CD4-positive, CD25-positive, alpha-beta regulatory T cell (primary cell): ENCODE measurements at places on chromosomes 12 and 14.

- no peak for DNase-seq
Measured at GRCh38 chr14:61288720-61289119, 7.6 kb upstream of the TMEM30B start.

DNA sequence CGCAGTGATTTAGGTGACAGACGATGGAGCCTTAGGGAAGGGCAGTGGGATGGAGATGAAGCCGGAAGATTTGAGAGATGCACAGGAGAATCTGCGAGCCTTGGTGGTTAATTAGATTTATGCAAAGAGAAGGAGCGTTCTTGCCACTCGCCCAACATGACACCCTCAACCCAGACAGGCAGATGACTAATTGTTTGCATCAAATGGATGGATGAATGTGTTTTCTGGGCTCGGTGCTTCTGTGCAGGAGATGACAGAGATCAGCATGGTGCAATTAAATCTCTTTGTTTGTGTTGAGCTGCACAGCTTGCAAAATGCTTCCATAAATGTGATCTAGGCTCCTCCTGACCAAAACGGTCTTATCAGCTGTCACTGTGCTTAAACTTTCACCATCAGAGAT is 202.3 kb upstream of the PRMT8 start:
- DNase-seq: no peak

DNA sequence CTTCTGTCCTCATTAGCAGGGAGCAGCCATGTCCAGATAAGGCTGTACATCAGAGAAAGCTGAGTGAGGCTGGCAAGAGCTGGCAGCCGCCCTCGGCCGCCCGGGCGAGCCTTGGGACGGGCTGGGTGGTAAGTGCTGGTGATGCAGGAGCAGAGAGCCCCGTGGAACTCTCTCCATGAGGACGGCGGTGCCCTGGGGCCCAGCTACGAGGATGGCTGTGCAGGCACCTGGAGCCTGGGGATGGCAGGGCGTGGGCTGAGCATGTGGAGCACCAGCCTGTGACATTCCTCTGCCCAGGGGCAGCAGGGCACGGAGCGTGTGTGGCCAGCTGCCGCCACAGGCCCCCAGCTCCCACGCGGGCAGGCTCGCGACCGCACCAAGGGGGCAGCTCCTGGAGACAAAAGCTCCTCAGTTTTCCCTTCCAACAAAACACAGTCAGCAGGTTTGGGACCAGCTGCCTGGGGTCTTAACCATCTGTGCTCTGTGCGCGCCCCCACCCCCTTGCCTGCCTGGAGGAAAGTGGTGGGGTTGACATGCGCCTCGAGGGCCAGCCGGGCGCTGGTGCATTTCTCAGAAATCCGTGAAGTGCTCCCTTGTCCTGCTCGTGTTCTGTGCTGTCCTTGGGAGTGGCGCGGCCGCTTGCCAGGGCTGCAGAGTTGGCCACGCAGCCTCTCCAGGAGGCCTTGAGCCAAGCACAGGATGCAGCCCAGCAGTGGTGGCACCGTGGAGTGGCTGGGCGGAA is 21.4 kb downstream of the PACS2 start:
- DNase-seq: no peak

GRCh38 chr12:9361879-9362326 is 153.7 kb upstream of the PZP start:
- no peak for DNase-seq

DNA sequence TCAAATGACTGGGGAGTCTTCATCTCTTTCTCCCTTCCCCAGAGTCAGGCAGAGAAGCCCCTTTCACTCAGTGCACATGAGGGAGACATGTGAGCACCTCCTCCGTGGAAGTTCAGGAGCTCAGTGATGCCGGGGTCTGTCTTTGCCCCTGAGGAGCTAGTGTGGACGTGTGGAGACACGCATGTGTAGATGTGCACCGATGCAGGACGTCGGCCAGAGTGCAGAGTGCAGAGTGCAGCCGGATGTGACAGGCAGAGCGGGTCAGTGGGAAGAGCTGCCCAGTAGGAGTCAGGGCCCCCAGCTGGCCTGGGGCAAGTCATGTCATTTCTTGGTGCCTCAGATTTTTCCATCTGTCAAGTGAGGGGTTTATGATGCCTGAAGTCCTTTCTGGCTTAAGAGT is 20.7 kb downstream of the TSPAN9 start:
- no peak for DNase-seq

- peak; percentile 17 for DNase-seq
Measured at GRCh38 chr14:64444984-64445845, 20.1 kb upstream of the AKAP5 start.

- no peak for DNase-seq
Measured at GRCh38 chr12:99200711-99201384, 446.7 kb upstream of the GARIN6 start.

DNA sequence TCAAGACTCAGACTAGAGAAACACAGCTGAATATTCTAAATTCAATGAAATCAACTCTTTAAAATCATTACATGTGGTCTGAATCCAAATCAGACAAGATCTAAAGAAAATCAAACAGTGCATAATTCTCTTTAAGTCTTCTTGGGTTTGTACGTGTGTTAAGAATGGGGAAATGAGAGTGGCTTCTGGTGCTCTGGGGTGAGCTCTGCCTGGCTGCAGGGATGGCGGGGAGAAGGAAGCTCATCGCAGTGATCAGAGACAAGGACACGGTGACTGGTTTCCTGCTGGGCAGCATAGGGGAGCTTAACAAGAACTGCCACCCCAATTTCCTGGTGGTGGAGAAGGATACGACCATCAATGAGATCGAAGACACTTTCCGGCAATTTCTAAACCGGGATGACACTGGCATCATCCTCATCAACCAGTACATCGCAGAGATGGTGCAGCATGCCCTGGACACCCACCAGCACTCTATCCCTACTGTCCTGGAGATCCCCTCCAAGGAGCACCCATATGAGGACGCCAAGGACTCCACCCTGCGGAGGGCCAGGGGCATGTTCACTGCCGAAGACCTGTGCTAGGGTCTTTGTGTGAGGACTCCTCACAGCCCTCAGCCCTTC is 20.9 kb downstream of the SENP1 start:
- no peak for DNase-seq

GRCh38 chr12:102888511-102888910 is 28.5 kb downstream of the PAH start:
- no peak for DNase-seq

DNA sequence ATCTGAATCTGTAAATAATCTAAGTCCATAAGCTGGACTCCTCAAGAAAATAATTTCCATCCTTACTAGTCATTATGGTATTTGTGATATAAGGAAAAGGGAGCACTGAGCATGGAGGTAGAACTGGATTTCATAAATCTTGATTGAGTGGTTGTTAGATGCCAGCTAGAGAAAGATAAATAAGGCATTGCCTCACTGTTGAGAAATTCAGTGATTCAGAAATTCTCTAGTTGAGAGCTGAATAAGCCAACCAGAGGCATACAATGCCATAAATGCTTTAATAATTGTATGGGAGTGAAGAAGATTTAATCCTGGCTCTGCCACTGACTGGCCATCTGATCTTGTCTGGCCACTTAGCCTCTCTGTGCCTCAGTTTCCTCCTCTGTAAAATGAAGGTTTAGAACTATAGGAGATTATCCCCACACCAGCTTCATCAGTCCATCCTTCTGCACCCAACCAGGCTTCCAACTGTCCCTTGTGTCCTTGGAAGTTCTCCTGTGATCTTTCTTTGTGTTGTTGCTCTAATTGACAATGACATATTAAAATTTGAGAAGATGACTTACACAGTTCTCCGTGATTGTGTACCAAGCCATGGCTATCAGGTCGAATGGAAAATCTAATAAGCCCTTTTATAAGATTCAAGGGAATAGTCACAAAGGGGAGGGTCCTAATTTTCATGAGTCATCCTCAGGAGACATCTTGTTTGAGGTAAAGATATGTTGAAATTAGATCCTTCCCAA is 394.3 kb downstream of the EGLN3 start:
- no peak for DNase-seq

- peak; percentile 75 for DNase-seq
Measured at GRCh38 chr14:91138511-91139359, 24.9 kb downstream of the DGLUCY start.

GRCh38 chr12:109359131-109359690 is 11.5 kb downstream of the MYO1H start:
- DNase-seq: no peak

DNA sequence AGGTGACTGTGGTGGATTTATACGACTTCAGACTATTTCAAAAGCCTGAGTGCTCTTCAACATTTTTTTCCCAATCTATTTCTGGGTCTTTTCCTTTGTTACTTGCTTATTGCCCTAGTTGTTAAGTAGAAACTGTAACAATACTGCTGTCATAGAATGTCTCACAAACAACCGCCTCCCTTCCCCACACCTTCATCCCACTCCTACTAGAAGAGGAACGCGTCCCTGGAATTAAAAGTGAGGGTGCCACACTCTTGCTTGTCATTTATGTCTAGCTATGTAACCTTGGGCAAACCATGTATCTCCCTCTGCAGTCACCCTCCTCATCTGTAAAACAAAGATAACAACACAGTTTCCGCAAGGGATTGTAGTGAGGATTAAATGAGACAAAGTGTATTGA is 8.6 kb downstream of the BRAP start:
- no peak for DNase-seq

DNA sequence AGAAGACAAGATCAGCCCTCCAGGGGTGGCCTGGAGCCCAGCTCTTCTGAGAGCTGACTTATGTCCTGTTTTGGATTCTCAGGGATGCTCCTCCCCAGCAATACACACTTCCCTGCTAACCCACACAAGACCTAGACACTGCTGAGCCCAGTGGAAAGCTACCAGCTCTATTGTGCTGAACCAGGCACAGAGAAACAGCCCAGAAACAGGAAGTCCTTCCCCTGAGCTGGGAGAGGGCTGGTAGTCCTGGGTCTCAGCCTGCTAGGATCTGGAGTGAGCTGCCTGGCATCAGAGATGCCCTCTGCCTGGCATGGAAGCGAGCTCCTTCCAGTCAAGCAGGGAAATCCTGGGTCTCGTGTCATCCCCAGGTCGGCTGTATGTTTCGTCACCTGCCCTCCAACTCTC is 1.2 kb upstream of the LAG3 start:
- no peak for DNase-seq

- no peak for DNase-seq
Measured at GRCh38 chr14:88535149-88535548, 19.7 kb downstream of the PTPN21 start.

- DNase-seq: no peak
Measured at GRCh38 chr12:52213564-52214420, 19.3 kb upstream of the KRT7 start.

DNA sequence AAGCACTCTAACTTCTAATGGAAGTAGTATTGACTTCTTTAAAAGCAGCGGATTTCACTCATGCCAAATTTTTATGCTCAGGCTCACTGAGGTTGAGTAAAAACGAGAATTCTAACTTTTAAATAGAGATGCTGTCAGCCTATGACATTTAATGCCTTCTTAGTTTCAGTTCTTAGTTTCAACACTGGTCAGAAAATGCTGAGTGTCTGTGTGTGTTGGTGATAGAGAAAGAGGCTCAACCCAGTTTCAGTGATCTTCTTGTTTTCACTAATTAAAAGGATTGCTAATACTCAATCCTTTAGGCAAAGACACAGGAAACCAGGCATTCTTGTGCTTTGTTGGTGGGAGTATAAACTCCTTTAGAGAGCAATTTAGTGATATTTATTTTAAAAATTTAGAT is 31.0 kb downstream of the PEBP1 start:
- no peak for DNase-seq

GRCh38 chr12:50528800-50529199 is 24.0 kb downstream of the DIP2B start:
- DNase-seq: no peak

GRCh38 chr12:111068290-111068689 is 147.9 kb upstream of the MYL2 start:
- DNase-seq: peak; percentile 20

GRCh38 chr14:35492569-35493014 is 41.4 kb upstream of the INSM2 start:
- no peak for DNase-seq

- no peak for DNase-seq
Measured at GRCh38 chr14:71163842-71164629, 256.8 kb downstream of the PCNX1 start.

GRCh38 chr12:113463746-113464451 is 7.8 kb downstream of the LHX5 start:
- no peak for DNase-seq

- DNase-seq: no peak
Measured at GRCh38 chr12:42921741-42922504, 332.4 kb upstream of the PRICKLE1 start.

DNA sequence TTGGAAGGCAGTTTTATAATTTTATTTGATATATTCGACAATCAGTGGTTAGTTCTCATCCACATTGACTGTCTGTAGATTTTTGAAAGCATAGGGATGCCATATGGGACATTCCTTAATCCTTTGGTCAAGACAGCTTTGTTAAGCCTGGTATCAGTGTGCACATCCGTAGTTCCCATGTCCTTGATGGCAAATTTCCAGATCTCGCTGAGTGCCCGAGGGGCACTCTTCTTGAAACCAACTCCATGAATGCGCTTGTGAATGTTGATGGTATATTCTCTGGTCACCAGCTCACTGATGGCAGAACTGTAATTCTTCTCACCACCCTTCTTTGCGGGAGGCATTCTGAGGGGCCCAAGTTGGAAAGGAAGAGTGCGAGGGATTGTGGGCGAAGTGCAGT is 6.1 kb upstream of the DENND5B start:
- no peak for DNase-seq

- DNase-seq: peak; percentile 45
Measured at GRCh38 chr14:68979021-68979721, at the start of gene ACTN1. ACTN1 (minus strand) TSS chr14:68979302; CDS start chr14:68979056, 246 bp downstream.

- DNase-seq: no peak
Measured at GRCh38 chr12:19850346-19851065, 411.2 kb downstream of the AEBP2 start.

GRCh38 chr12:15880721-15881120 is 1.5 kb upstream of the STRAP start:
- DNase-seq: no peak

DNA sequence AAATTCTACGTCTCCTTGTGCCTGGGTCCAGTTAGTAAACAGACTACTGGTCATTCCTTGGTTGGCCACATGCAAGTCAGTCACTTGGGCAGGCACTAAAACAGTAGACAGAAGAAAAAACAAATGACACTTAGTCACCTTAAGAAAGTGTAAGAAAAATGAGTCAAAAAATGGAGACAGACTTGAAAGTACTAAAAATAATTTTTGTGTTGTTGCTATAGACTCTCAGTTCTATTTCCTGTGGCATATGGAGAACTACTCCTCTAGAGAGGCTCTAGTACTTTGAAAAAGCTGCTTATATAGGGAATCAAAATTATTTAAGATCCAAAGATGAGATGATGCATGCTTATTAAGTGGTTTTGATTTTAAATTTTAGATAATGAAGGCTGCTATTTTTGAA is 56.0 kb downstream of the PTPRB start:
- no peak for DNase-seq

DNA sequence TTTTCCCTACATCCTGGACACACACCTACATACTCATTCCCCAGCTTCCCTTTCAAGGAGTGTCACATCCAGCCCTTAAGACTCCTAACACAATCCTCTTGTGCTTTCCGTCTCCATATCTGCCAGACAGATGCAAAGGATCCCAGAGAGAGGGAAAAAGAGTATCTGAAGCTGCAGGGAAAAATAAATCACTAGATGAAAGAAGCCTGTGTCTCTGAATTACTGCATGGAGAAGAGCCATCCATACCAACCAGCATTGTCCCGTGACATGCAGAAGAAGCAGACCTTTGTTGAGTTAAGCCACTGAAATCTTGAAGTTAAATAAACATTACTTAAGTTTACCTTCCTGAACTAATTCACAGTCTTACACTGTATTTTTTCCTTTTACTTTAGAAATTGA is 54.6 kb downstream of the GTF2A1 start:
- no peak for DNase-seq
